ENCODE measurements at places on chromosomes 3 and 15.

DNA sequence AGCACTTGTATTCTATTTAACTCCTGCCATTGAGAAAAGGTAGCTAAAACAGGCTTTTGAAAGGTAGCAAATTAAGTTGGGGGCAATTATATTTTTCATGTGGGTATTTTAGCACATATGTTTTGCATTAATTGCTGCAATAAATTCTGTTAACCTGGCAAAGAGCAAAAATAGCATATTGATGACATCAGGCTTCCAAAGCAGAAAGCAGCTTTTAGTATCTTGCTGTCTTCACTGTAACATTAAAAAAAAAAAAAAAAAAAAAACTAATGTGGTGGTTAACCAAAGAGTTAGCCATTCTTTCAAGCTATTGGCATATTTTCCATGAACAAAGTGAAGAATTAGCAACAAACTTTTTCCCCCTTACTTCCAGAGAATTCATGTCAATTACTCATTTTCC is 9.1 kb downstream of the EPHA3 start:
- no peak for DNase-seq

- DNase-seq = no peak
Observed at GRCh38 chr3:123765475-123766128, 118.5 kb downstream of the MYLK start.

DNA sequence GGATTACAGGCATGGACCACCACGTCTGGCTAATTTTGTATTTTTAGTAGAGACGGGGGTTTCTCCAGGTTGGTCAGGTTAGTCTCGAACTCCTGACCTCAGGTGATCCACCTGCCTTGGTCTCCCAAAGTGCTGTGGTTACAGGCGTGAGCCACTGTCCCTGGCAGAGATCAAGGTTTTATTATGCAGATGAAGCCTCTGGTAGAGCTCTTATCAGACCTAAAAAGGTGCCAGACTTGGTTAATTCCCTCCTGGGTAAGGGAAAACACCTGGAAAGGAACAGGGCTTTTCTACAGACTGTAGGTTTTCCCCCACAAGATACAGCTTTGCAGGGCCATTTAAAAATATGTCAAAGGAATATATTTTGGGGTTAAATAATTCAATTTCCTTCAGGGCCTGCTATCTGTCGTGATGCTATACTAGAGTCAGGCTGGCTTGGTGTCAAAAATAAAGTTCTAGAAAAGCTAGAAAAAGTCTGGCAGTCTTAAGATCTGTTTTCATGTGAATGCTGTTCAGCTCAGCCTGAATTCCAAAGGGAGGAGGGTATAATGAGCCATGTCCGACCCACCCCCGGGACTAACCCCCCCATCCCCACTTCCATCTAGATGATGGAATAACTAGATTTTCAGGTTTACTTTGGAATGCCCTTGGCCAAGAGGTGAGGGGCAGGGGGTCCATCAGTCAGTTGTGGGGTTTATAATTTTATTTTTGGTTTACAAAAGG is 1.9 kb upstream of the BLOC1S6 start:
- no peak for DNase-seq

DNA sequence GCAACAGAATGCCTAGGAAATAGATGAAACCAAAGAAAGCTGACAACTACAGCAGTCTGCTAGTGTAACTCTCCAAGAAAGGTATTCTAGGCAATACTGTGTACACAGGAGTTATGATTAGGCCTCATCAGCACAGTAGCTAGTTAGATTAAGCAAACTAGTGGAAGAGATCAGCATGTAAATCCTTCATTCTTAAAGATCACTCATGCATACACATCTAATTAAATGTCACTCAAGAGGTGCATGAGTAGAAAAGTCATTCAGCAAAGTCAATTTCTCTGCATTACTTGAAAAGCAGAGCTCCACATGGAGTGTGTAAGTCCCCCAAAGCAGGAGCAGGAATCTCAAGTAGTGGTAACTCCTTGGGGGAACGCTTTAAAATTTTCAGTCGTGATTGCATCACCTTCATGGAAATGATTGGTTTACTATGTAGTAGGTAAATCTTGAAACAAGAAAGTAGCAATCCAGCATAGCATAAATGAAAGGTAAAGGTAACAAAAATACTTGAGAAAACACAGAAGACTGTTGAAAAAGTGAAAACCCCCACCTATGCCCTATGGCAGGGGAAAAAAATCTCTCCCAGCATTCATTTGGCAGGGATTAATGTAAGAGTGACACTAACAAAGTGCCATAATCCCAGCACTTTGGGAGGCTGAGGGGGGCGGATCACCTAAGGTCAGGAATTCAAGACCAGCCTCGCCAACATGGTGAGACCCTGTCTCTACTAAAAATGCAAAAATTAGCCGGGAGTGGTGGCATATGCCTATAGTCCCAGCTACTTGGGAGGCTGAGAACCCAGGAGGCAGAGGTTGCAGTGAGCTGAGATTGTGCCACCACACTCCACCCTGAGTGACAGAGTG is 29.4 kb upstream of the PPIB start:
- DNase-seq = no peak

DNA sequence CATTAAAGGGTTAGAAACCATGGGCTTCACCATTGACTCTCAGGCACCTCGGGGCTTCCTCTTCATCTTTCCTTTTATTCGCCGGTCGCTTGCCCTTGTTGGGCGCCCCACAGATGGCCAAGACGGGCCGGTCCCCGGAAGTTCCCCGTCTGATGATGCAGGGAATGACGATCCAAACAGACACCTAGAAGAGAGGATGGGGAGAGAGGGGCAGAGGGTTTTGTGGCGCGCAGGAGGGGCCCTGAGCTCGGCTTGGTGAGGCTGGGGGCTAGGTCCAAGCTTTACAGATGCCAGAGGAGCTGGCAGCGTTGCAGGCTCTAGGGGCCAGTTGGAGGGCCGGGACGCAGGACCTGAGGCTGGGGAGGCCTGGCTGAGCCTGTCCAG is 532 bp upstream of the ESYT3 start:
- DNase-seq = no peak

- peak; percentile 63 for DNase-seq
Observed at GRCh38 chr15:75107908-75108838, 84.8 kb downstream of the PPCDC start.

GRCh38 chr15:54150255-54150654 is 172.0 kb downstream of the UNC13C start:
- DNase-seq = no peak

GRCh38 chr15:100986158-100986896 is 67.2 kb downstream of the LRRK1 start:
- no peak for DNase-seq

GRCh38 chr3:128710816-128711433 is 15.1 kb upstream of the RAB7A start:
- DNase-seq = no peak

DNA sequence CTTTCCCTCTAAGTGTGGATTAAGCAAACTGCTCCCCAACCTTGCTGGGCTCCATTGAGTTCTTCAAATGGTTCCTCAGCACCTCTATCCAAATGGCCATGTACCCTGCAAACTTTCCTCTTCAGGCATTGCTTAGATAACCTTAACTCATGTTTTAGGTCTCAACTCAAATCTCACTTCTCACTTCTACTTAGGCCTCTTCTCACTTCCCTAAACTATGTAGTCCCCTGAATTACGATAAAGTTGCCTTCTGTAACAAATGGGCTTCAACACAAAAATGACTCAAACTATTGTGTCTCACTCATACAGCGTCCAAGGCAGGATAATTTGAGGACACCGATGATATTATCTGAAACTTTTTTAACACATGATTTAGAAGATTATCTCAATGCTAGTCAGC is 62.4 kb upstream of the STAC start:
- DNase-seq = no peak

DNA sequence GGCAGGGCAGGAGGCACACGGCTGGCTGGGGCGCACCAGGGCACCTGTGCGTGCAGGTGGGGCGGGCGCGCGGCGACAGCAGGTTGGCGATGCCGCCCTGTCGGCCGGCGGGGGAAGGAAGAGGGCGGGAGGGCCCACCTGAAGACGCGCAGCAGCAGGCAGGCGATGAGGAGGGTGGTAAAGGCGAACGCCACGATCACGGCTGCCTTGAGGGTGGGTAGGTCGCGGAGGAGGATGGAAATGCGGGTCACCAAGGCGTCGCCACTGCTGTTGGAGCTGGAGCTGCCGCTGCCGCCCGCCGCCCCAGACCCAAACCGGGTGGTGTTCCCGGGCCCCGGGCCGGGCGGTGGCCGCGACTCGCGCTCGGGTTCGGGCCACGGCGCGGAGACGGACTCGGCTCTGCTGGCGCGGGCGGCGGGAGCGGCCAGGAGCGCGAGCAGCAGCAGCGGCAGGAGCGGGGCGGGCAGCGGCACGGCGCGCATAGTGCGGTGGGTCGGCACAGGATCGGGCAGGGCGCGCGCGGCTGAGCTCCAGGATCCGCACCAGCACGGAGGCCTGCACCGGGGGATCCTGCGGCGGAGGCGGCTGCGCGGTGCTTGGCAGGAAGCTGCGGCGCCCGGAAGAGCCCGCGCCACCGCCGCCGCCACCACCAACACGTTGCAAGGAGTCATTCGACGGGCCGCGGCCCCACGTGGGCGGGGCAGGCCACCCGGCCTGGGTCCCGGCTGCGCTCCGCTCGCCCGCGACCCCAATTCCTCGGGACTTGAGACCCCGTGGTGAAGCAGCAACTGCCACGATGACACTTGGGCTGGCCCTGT is at the start of gene FAM174B:
FAM174B (minus strand) TSS at position 598 of the 818 bp plus-strand sequence.
- DNase-seq = no peak

DNA sequence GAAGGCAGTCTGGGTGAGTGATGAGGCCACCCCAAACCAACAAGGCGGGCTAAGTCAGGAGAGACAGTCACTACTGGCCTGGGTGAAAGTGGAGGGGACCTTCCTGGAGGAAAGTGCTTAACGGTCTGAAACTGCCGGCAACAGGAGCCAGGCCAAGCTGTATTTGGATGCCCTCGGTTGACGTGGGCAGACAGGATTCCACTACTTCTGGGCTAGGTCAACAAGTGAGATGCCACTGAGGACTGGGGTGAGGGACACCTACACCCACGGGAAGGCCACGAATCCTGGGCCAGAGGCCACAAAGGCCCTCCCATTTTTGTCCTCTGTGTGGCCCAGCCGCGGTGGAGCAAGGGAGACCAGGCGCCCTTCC is 12.3 kb downstream of the SPTBN5 start:
- DNase-seq = no peak

- no peak for DNase-seq
Observed at GRCh38 chr15:78399091-78399490, 38.9 kb upstream of the IREB2 start.

- DNase-seq = no peak
Observed at GRCh38 chr3:142724682-142725356, 985 bp downstream of the TRPC1 start.

GRCh38 chr3:108389372-108389771 is 93.0 kb downstream of the HHLA2 start:
- DNase-seq = no peak

GRCh38 chr15:25707656-25708365 is 155.3 kb downstream of the ATP10A start:
- DNase-seq = no peak

DNA sequence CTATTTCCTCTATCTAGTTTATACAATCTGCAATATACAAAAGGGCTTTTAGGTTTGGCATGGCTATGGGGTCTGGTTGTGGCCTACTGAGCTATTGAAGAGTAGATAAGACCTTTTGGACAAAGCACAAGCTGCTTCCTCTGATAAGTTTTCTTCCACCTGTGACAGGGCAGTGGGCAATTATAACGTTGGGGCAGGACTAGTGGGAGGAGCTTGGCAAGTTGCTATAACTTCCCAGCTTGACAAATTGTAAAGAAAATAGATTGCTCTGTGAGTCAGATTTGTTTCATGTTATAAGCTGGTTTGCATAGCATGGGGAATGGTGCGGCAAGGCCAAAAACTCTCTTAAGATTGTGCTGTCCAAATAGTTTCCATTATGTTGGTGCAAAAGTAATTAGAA is 64.9 kb downstream of the SLC7A14 start:
- peak; percentile 33 for DNase-seq

DNA sequence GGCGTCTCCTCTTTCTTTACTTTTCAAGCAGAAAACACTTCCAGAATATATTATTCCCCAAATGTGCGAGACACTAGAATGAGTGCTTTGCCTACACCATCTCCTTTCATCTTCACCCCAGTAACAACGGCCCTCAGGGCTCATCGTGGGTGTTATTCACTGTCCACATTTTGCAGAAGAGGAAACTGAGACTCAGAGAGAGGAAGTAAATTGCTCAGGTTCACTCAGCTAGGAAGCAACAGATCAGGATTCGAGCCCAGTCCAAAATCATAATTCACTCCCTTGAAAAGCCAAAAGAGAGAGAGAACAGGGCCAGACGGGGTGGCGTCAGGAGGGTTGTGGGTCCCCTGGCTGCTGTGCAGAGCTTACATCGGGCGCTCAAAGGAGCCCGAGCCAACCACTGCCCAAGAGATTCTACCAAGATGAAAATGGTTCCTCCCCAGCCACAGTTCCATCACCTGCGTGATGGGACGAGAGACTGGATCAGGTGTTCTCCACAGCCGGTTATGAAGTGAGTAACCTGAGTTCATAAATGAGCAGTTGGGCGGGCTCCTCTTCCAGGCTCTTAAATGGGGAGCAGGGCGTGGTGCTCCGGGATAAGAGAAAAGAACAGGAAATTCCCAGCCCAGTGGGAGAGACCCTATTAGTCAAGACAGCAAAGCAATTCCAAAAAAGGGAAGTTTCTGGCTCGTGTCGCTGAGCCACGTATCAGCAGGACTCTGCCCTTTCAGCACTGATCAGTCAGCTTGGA is 48.6 kb upstream of the FLNB start:
- DNase-seq = no peak

DNA sequence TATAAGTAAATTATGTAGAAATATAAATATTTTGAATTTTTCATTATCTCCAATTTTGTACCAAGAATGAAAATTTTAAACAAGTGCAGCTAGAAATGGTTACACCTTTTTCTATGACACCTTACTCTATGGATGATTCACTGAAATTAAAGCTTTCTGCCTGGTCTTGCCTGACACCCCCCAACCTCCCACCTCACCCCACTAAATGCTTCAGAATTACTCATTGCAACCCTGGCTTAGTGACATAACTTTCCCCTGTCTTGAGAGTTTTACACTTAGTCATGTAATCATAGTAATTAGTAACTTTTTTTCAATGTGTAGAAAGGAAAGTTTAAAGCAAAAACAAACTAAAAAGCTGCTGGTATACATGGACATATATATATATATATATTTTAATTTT is 42.0 kb upstream of the MEIS2 start:
- DNase-seq = no peak

DNA sequence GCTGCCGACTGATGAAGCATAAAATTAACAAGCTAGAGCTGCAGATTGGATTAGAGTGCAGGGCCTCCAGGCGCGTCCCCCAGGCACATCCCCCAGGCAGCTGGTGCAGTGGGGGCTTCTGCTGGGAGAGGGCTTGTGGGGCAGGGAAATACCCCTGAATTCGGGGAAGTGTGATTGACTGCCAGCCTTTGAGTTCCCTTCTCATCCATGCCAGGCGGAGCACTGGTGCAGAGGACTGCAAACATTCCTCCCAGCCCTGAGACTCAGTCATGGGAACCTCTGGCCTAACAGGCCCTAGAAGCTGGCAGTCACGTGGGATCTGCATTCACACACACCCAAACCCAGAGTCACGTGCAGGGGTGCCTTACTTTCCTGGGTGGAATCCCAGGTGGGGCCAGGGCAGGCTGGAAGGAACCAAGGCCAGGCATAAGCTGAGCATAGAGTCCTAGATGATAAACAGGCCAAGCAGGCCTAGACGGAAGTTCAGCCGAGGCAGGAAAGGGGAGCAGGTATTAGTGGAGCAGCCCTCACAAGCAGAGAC is 46.2 kb upstream of the SEC22A start:
- DNase-seq = no peak

All from AG04449 (cell line).